Lower lobe of right lung (tissue), 2 donors: ENCODE measurements at places on chromosomes 7 and 10. TPM values are rescaled to one million over a fixed set of nuclear protein-coding genes. Genes with fewer than 3 reads are reported as not detected.

The ASB10 gene
- total RNA-seq, result not detected

DNA sequence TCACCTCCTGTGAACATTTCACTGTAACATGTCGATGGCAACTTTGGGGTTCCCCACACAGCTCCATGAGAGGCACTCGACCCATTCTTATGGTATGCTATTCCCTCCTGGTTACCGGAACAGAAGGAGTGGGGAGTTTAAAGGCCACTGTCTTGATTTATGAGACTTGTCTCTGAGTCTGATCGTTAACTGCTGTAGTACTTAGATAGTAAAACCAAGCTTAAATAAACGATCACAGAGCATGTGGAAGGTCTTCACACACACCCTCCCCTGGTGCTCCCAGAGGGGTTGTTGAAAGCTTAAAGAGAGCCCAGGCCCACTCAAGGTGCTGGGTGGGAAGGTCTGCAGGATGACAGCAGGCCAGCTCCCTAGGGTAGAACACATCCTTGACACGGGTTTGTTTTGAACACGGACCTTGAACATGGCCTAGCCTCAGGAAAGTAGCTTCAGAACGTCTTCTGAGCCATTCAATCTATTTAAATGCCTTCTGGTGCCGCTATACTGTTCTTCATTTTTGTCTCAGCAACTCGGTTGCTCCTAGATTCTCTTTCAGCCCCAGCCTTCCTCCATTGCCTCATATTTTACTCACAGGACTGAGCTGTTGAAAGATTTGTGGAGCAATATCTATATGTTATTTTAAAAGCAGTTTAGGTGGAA, 335.3 kb downstream of the FGFR2 start:
- H3K36me3 ChIP-seq, result no peaks in the 10 kb centered on the region
- no peak for DNase-seq
- no peaks in the 10 kb centered on the region for H3K27me3 ChIP-seq
- H3K4me3 ChIP-seq, result no peak overlapping the region
- peaks cover 10% of the 10 kb centered on the region for H3K4me1 ChIP-seq

The CLCN1 gene
- not detected for total RNA-seq

DNA sequence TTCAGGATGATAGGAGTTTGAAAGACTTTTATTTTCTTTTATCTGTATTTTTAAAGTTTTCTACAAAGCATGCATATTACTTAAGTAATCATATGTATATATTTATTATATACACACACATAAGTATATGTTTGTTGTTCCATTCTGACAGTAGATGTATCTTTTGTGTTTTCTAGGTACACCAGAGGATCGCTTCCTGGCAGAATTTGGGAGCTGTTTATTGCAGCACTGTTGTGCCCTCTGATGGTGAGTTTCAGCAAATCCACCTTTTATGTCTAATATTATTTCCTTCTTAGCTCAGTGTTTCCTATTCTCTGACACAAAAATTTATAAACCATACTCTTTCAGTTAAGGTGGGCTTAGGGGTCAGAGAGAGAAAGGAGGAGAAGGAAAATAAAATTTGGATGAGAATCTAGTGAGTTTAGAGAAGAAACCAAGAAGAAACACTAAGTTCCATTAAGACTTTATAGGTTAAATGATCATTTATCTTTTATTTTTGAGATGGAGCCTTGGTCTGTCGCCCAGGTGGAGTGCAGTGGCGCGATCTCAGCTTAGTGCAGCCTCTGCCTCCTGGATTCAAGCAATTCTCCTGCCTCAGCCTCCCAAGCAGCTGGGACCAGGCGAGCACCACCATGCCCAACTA, 59.2 kb upstream of the OIT3 start:
- no peaks in the 10 kb centered on the region for H3K27me3 ChIP-seq
- no peak for DNase-seq
- peaks cover 6% of the 10 kb centered on the region for H3K36me3 ChIP-seq
- H3K4me3 ChIP-seq, result no peak overlapping the region
- no peak overlapping the region for H3K27ac ChIP-seq

DNA sequence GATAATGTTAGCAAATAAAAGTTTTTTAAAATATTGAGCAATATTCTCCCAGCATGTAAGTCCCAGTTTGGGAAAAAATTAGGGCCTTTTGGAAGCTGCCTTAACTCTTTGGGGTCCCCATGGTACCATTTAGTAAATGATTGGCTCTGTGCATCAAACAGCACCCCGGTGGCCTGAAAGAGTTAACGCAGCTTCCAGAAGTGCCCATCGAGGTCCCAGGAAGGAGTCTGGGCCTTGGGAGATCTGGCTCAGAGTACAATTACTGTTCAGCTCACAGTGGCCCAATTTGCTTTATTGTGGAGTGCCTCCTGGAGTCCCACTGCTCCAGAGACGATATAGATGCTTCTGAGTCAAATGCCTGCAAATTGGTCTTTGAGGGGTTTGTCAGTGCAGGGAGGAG, 31.7 kb downstream of the WDFY4 start:
- peaks cover 10% of the 10 kb centered on the region for H3K4me1 ChIP-seq
- H3K27me3 ChIP-seq, result no peaks in the 10 kb centered on the region
- H3K4me3 ChIP-seq, result no peak overlapping the region
- DNase-seq, result no peak
- peaks cover 2% of the 10 kb centered on the region for H3K36me3 ChIP-seq
- no peak overlapping the region for H3K27ac ChIP-seq

- no peaks in the 10 kb centered on the region for H3K36me3 ChIP-seq
- no peak overlapping the region for H3K4me3 ChIP-seq
- no peaks in the 10 kb centered on the region for H3K4me1 ChIP-seq
These were observed 24.7 kb downstream of the PNLIPRP3 start for GRCh38 chr10:116452338-116452720.

The CHPF2 gene
- 34.7 TPM for total RNA-seq

The ABI1 gene
- 65.1 TPM for total RNA-seq

The GPNMB gene
- total RNA-seq, result 452 TPM

- DNase-seq, result no peak
- H3K4me1 ChIP-seq, result no peaks in the 10 kb centered on the region
- H3K27ac ChIP-seq, result no peak overlapping the region
These were observed 287.6 kb downstream of the ADARB2 start for GRCh38 chr10:1449572-1450205.

DNA sequence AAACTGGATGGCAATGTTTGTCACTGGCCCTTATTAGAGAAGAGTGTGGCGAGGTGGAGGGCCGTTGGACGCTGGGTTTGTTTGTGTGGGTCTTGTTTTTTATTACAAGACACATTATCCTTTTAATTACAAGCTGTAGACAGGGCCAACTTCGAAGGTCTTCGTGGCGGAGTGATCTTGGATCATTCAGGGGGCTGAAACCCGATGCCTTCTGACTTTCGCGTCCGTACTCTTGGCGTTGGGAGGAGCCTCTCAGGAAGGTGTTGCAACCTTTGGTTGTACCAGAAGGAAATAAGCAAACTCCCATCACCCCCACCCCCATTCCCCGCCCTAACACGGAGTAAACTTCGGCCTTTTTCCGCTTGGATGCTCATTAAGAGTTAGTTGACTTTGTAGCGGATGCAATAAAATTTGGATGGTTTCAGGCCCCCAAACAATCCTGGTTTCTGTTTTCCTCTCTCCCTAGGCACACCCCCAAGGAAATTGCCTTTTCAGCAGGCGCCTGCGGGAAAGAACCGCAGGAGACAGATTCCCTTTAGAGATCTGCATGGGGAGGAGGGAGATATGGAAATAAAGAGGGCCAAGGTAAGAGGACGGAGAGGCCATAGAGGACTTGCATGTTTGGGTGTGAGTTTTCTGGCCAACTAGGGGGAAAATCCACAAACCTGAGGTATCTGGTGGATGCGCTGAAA, 294.5 kb upstream of the NFE2L3 start:
- H3K27me3 ChIP-seq, result peaks cover 98% of the 10 kb centered on the region
- peak overlapping the region; percentile 46 for H3K4me3 ChIP-seq
- DNase-seq, result no peak
- H3K4me1 ChIP-seq, result peaks cover 13% of the 10 kb centered on the region
